ENCODE measurements at places on chromosomes 4 and X.

- no peak for DNase-seq
Observed at GRCh38 chr4:3822230-3822947, 56.2 kb downstream of the ADRA2C start.

DNA sequence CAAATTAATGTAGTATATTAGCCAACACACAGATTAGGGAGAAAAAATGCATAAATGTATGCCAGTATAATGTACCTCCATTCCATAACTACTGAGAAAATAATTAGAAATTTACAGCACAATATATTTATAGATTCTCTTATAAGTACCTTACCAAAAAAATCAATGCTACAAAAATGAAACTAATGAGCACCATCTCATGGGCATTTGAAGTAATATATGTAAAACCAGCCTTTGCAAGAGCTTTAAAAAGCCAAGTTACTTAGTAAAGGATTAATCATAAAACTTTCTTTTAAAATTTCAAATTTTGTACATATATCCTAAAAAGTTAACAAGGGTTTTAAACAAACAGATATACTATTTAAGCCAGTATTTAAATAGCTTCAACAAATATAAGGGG, 43.2 kb downstream of the LRBA start:
- peak; percentile 64 for DNase-seq

DNA sequence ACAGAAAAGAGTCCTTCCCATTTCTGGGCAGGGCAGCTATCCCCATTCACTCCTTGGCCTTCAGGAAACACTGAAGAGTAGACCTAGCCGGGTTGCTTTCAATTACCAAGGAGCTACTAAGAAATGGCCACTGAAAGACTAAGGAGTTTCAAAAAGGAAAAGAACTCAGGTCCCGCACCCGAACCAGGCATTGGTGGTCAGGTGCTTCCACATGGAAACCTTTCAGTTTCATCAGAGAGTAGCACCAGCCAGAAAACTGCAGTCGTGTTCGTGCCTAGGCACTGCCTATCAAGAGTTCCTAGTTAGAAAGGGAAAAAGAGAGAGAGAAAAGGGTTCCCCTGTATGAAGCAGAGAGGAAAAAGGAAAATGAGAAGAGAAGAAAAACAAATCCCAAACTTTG, 237.9 kb downstream of the KLHL4 start:
- DNase-seq = no peak

DNA sequence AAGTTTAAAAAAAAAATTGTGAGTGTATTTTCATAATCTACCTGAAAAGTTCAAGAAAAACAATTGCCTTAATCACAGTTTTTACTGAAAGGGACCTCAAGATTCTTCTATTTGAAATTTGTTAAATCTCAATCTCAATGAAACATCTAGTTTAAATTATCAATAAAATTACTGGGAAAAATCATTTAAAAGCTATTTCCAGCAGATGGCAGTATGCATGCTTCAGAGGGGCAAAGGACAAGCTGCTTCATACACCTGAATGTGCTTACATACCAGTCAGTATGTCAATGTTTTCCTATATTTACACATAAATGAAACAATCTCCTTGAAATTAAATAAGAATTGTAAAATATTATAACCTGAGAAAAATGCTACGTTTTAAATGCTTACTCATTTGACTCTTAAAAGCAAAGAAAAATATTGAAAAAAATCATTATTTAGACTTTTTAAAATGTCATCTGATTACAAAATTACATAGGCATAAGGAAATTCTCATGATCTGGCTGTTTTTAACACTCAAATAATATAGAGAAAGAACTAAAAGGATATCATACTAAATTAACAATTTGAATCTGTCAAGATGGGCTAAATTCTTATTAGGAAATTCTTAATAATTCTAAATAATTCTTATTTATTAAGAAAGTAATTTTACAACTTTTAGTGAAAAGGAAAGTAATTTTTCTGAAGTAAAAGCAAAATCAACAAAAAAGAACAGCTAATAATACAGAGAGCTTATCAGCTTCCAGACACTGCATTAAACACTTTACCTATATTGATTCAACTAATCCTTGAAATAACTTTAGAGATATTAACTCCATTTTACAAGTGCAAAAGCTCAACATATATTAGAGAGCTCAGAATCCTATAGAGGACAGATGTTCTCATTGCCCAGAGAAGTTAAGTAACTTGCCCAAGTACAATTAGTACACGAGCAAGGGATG, 242.1 kb downstream of the ADAMTS3 start:
- peak; percentile 73 for DNase-seq

DNA sequence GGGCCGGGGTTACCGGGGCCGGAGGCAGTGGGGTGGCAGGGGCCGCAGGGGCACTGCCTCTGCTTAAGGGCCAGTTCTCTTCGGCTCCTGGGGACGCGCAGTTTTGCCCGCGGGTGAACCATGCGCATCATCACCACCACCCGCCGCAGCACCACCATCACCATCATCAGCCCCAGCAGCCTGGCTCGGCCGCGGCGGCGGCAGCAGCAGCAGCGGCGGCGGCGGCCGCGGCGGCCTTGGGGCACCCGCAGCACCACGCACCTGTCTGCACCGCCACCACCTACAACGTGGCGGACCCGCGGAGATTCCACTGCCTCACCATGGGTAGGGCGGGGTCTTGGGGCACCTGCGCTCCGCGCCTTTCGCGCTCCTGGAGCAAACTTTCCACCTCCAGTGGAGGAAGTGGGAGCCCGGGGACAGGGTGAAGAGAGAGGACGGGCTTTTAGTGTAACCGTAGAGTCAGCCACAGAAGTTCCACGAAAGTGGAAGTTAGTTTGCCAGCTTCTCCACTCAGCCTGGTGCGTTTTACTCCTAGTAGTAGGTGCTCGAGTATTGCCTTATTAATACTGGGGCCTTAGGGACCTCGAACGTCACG, 729 bp downstream of the GSX2 start:
- peak; percentile 66 for DNase-seq

- no peak for DNase-seq
Observed at GRCh38 chrX:22373766-22374165, 101.1 kb downstream of the CBLL2 start.

DNA sequence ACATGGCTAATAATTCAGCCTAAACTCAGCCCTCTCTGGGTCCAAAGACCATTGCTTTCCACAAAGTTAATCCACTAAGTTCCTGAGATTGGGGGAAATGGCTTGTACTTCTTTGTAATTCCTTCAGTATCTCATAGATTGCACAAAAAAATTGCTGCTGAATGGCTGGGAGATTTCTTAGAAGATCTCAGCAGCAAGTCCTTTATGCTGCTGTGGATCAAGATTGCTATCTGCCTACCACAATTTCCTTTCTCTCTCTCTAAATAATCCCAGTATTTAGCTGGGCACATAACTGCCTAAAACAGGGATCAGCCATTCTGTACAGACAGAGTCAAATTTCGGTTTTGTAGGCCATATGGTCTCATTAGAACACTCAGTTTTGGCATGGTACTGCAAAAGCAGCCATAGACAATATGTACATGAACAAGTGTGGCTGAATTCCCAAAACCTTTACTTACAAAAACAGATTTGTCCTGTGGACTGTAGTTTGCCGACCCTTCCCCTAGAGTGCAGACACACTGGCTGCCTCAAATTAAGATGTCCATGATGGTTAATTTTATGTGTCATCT, 18.5 kb upstream of the HOPX start:
- DNase-seq = no peak
